ENCODE measurements at places on chromosomes 1 and 21. TPM values are rescaled to one million over a fixed set of nuclear protein-coding genes. Genes with fewer than 3 reads are reported as not detected.

DNA sequence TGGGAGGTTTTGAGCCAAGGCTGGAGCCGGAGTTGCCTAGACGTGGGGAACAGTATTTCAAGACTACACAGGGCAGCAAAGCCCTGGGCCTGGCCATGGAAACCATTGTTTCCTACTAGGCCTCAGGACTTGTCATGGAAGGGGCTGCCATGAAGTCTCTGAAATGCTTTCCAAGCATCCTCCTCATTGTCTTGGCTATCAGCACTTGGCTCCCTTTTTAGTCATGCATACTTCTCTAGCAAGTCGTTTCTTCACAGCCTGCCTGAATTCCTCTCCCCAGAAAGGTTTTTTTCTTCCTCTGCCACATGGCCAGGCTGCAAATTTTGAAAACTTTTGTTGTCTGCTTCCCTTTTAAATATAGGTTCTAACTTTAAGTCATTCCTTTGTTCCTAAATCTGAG, 406.6 kb upstream of the TMPRSS15 start:
- DNase-seq, result no peak

- DNase-seq, result no peak
Observed at GRCh38 chr1:20981915-20982314, 194.8 kb downstream of the EIF4G3 start.

Gene ITLN2
- not detected for total RNA-seq

Gene PTPN14
- total RNA-seq, result 2.0 TPM

DNA sequence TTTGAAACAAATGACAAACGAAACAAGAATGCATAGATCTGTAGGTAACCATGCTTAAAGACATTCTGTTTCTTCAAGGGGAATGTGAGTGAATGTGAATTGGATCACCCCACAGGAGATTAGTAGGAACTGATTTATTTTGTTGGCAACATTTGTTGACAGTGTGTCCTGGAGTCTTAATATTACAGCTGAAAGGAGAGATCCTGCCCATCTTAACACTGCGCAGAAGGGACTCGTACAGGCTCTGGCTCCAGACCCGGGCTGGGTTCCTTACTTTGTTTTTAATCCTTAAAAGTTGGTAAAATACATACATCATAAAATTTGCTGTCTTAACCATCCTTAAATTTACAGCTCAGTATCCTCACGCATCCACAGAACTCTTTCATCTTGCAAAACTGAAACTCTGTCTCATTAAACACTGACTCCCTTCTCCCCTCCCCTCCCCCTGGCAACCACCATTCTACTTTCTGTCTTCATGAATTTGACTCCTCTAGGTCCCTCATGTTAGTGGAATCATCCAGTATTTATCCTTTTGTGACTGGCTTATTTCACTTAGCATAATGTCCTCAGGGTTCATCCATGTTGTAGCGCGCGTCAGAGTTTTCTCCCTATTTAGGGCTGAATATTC, 74.1 kb downstream of the GALNT2 start:
- no peak for DNase-seq

DNA sequence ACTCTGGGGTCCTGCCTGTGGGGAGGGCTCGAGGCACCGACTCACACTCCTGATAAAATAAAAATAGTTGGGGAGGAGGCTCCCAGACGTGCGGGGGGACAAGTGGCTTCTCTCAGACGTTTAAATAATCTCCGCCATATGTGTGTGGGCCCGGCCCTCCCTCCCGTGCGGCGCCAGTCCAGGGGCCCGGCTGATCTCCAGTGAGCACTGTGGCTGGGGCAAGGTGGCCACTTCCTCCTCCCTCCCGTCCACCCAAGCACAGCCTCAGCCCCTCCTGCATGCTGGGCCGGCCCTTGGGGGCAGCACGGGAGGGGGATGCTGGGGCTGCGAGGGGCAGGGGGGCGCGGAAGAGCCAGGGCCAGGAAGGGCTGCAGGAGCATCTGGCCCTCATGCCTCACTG, 4.0 kb upstream of the PLCH2 start:
- no peak for DNase-seq

Gene VASH2
- 29.2 TPM for total RNA-seq

DNA sequence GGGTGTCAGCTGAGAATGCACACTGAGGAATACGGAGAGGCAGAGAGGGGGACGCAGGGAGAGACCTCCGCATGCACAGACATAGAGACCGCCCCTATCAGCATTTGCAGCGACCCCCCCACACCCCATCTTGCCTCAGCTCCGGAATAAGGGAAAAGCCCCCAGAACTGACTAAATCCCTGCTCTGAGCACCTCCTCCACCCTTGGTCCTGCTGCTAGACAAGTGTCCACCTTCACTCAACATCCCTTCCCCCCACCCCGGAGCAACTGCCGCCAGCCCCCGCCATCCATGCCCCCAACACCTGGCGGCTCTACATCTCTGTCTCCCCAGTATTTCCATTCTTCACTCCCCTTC, 769 bp downstream of the SV2A start:
- no peak for DNase-seq

Data from GM12878 (cell line).